ENCODE measurements at places on chromosomes 1 and 21. TPM values are rescaled to one million over a fixed set of nuclear protein-coding genes. Genes with fewer than 3 reads are reported as not detected.

Gene TMPRSS2
- not detected for total RNA-seq

Gene DMBX1
- total RNA-seq: not detected

Gene KHDRBS1
- 79.9 TPM for total RNA-seq

Gene STRIP1
- 56.7 TPM for total RNA-seq

Gene SDC3
- 6.9 TPM for total RNA-seq

Gene LRRIQ3
- 1.4 TPM for total RNA-seq

All from regular cardiac myocyte (primary cell).